GM23248 (cell line): ENCODE measurements at places on chromosomes 6 and 20. TPM values are rescaled to one million over a fixed set of nuclear protein-coding genes. Genes with fewer than 3 reads are reported as not detected.

RBPJL gene
- not detected in 2 replicates for polyA plus RNA-seq

KIF6 gene
- polyA plus RNA-seq, result 0.87 and 0.91 TPM in 2 replicates

IMPG1 gene
- polyA plus RNA-seq, result not detected in 2 replicates

APOM gene
- 5.6 and 5.9 TPM in 2 replicates for polyA plus RNA-seq

PRSS16 gene
- 0.20 TPM in 1 of 2 replicates, not detected in the other for polyA plus RNA-seq

WFDC12 gene
- polyA plus RNA-seq, result not detected in 2 replicates

ZNF184 gene
- polyA plus RNA-seq, result 3.8 TPM in 2 replicates

C6orf58 gene
- polyA plus RNA-seq, result not detected in 2 replicates

BCAS1 gene
- 0.38 and 0.41 TPM in 2 replicates for polyA plus RNA-seq

CCN5 gene
- polyA plus RNA-seq, result 20.8 and 23.6 TPM in 2 replicates

GMNN gene
- polyA plus RNA-seq, result 25.0 and 26.5 TPM in 2 replicates

FERMT1 gene
- 1.2 and 2.1 TPM in 2 replicates for polyA plus RNA-seq

RAB22A gene
- 21.3 and 23.9 TPM in 2 replicates for polyA plus RNA-seq

CST7 gene
- not detected in 2 replicates for polyA plus RNA-seq

TFAP2D gene
- not detected in 2 replicates for polyA plus RNA-seq

ADAT2 gene
- polyA plus RNA-seq, result 3.7 and 4.2 TPM in 2 replicates

CDC5L gene
- 15.3 and 15.9 TPM in 2 replicates for polyA plus RNA-seq

DNMT3B gene
- polyA plus RNA-seq, result 0.81 and 0.85 TPM in 2 replicates

C6orf62 gene
- polyA plus RNA-seq, result 307 and 315 TPM in 2 replicates

MYLK2 gene
- polyA plus RNA-seq, result not detected in 2 replicates

SDCBP2 gene
- polyA plus RNA-seq, result 4.1 and 4.2 TPM in 2 replicates

MOXD1 gene
- 557 and 564 TPM in 2 replicates for polyA plus RNA-seq

KHDC1L gene
- polyA plus RNA-seq, result not detected in 2 replicates

SULF2 gene
- polyA plus RNA-seq, result 1.1 and 2.0 TPM in 2 replicates

SLC44A4 gene
- polyA plus RNA-seq, result not detected in 2 replicates

LTA gene
- not detected in 2 replicates for polyA plus RNA-seq

ELOVL2 gene
- polyA plus RNA-seq, result 0.29 and 0.42 TPM in 2 replicates

BTN1A1 gene
- polyA plus RNA-seq, result not detected in 2 replicates

MEI4 gene
- 0.04 and 0.08 TPM in 2 replicates for polyA plus RNA-seq

LST1 gene
- not detected in 2 replicates for polyA plus RNA-seq

TBCC gene
- polyA plus RNA-seq, result 35.0 and 38.3 TPM in 2 replicates

DOK5 gene
- 16.0 and 16.1 TPM in 2 replicates for polyA plus RNA-seq

ADTRP gene
- polyA plus RNA-seq, result 2.6 and 3.4 TPM in 2 replicates

DEFB127 gene
- not detected in 2 replicates for polyA plus RNA-seq

OR2B6 gene
- polyA plus RNA-seq, result not detected in 2 replicates

GPLD1 gene
- 0.09 TPM in 2 replicates for polyA plus RNA-seq

DLL1 gene
- 0.30 and 0.68 TPM in 2 replicates for polyA plus RNA-seq

TREML2 gene
- polyA plus RNA-seq, result not detected in 2 replicates

NKX2-4 gene
- polyA plus RNA-seq, result not detected in 2 replicates

DYNLT1 gene
- polyA plus RNA-seq, result 368 TPM in 2 replicates

SSTR4 gene
- polyA plus RNA-seq, result not detected in 2 replicates

RAET1E gene
- 8.1 and 8.8 TPM in 2 replicates for polyA plus RNA-seq

SGK1 gene
- polyA plus RNA-seq, result 127 and 134 TPM in 2 replicates
